MCF 10A (cell line): ENCODE measurements at places on chromosomes 5 and 9.

DNA sequence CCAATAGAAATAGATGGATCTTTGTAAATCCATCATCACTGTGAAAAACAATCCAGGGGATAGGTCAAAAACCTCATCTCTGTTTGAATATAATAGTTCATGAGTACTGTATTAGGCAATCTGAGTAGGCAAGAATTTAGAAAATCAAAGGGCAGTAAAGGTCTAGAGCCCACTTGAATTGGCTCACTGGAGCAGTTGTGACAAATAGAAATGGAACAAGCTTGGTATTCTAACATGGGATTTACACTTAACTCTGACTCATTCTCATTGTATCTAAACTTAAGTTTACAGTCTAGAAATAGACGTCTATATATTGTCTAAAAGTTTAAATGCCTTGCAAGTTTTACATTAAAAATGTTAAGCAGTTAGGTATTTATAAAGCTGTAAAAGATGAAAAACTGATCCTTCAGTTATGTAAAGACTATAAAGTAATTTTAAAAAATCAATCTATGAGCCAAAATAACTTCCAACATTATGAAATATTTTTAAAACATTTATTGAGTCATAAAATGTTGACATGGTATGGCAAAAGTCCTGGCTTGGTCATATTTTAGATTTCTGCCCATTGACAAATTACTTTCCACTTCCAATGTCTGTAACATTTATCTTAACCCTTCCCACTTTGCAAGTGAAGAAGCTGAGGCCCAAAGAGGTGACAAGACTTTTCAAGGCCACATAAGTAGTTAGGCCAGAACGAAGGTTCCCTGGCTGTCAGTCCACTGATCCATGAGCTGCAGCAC lies 203.7 kb upstream of the NREP start:
- peak; percentile 54 for DNase-seq
- H3K4me1 ChIP-seq = peaks cover 7% of the 10 kb centered on the region
- H3K27me3 ChIP-seq = no peaks in the 10 kb centered on the region
- H3K27ac ChIP-seq = no peak overlapping the region
- H3K36me3 ChIP-seq = no peaks in the 10 kb centered on the region
- H3K4me3 ChIP-seq = no peak overlapping the region

GRCh38 chr5:157162919-157163510 lies 3.0 kb downstream of the GARIN3 start:
- no peak for DNase-seq
- no peaks in the 10 kb centered on the region for H3K36me3 ChIP-seq
- H3K27ac ChIP-seq = no peak overlapping the region
- H3K4me1 ChIP-seq = no peaks in the 10 kb centered on the region
- H3K27me3 ChIP-seq = peaks cover 15% of the 10 kb centered on the region
- H3K4me3 ChIP-seq = no peak overlapping the region

DNA sequence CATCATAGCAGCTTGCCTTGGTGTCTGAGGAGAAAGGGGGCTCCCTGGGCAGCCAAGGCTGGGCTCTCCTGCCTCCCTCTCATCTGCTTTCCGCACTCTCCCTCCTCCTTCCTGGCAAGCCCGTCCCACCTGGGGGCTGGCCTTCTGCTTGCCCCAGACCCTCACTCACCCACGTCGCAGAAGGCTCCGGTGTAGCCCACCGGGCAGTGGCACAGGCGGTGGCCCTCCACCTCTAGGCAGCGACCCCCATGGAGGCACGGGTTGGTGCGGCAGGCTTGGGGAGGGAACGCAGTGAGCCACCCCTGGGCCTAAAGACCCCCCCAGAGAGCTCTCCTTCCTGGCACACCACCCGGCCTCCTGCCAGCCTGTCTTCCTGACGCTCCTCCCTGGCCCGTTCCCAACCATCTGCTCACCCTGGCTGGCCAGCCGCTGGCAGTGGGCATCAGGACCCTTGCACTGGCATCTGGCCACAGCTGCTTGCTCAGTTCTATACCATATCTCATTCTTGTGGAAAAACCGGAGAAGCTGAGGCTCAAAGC lies 4.2 kb upstream of the PFN3 start:
- peaks cover 13% of the 10 kb centered on the region for H3K36me3 ChIP-seq
- H3K4me3 ChIP-seq = peak overlapping the region; percentile 87
- H3K27ac ChIP-seq = peak overlapping the region; percentile 85

DNA sequence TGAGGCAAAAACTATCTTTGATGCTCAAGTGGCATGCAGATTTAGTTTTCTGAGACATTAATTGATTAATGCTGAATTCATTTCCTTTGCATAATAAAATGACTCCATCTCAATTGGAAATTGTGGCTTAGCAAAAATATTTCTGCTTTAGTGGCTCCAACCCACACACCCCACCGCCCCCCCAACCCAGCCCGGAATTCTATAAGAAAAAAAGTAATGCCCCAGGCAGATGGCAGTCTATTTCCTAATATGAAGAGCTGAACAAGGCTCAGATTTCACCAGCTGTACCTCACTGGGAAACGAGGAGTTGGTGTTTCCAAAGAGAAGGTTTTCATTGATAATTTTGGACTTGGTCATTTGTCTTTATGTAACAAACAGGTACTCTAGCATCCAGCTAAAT lies 182.1 kb downstream of the FBN2 start:
- H3K4me1 ChIP-seq = no peaks in the 10 kb centered on the region
- no peak overlapping the region for H3K4me3 ChIP-seq
- H3K27ac ChIP-seq = no peak overlapping the region
- H3K36me3 ChIP-seq = peaks cover 26% of the 10 kb centered on the region

DNA sequence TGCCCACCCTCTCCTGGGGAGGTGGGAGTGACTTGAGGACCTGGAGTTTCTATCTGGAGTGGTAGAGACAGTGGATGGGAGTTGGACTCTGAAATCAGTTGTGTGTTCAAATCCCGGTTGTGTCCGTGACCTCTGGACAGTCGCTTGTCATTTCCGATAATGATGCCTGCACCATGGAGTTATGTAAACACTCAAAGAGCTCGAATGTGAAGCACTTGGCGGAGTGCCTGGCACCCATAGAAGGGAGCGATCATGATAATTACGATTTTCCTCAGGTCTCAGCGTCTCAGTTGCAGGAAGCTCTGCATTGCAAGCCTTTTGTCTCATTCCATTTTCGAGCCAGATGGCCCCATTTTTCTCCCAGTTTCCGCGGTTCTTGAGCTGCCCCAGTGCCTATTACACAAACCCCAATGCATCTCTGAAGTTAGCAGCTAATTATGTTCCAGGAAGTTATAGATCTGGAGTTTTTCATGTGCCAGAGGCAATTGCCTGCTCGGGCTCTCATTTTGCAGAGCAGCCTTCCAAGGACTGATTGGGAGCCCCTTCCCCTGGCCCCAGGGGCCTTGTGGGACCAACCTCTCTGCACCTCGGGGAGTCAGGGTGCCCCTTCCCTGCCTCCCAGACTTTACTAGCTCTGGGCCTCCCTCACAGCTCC lies 175.5 kb upstream of the MVB12B start:
- no peak for DNase-seq
- no peak overlapping the region for H3K4me3 ChIP-seq
- H3K36me3 ChIP-seq = no peaks in the 10 kb centered on the region
- peaks cover 2% of the 10 kb centered on the region for H3K4me1 ChIP-seq
- no peak overlapping the region for H3K27ac ChIP-seq
- peaks cover 58% of the 10 kb centered on the region for H3K27me3 ChIP-seq

DNA sequence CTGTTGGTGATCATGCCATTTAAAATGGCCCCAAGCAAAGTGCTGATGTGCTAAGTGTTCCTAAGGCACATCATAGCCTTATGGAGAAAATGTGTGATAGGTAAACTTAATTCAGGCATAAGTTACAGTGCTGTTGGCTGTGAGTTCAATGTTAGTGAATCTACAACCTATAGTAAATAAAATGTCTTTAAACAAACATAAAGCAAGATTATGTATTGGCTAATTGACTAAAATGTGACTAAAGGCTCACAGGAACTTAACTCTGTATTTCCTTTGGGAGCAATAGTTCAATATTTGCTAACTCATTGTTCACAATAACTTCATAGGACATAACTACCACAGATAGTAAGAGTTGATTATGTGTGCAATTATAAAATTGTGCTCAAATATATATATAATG lies 49.4 kb upstream of the LRRC19 start:
- peaks cover 34% of the 10 kb centered on the region for H3K36me3 ChIP-seq
- H3K4me3 ChIP-seq = no peak overlapping the region
- DNase-seq = no peak
- no peaks in the 10 kb centered on the region for H3K27me3 ChIP-seq

- no peaks in the 10 kb centered on the region for H3K36me3 ChIP-seq
- H3K27ac ChIP-seq = no peak overlapping the region
- no peak overlapping the region for H3K4me3 ChIP-seq
- peaks cover under 1% of the 10 kb centered on the region for H3K4me1 ChIP-seq
- no peak for DNase-seq
These were observed 44.7 kb downstream of the FAM240B start for GRCh38 chr9:38675211-38675610.

GRCh38 chr9:14788846-14789245 lies 66.3 kb upstream of the CER1 start:
- H3K27ac ChIP-seq = no peak overlapping the region
- DNase-seq = no peak
- no peak overlapping the region for H3K4me3 ChIP-seq
- no peaks in the 10 kb centered on the region for H3K4me1 ChIP-seq
- H3K36me3 ChIP-seq = no peaks in the 10 kb centered on the region
- peaks cover 60% of the 10 kb centered on the region for H3K27me3 ChIP-seq

DNA sequence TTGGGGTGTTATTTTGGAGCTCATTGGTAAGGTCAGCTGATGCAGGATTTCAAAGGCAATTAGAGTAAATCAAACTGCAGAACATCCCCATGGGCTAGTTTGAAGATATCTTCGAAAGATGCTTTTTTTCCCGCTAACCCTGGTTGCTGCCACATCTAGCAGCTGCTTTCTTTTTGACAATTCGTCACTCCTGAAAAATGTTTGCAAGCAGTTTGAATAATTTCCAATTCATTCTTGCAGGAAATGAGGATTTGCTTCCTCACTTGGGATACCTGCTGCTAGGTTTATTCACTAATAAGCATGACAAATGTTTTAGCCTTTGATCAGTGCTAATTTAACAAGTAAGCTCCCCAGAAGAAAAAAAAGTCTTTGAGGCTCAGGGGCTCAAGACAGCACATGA lies 649.6 kb upstream of the RORB start:
- no peaks in the 10 kb centered on the region for H3K4me1 ChIP-seq
- H3K36me3 ChIP-seq = no peaks in the 10 kb centered on the region
- no peak overlapping the region for H3K4me3 ChIP-seq
- no peak overlapping the region for H3K27ac ChIP-seq
- no peak for DNase-seq
- peaks cover 53% of the 10 kb centered on the region for H3K27me3 ChIP-seq

GRCh38 chr5:31416547-31416946 lies 115.3 kb downstream of the DROSHA start:
- DNase-seq = no peak
- H3K36me3 ChIP-seq = peaks cover 12% of the 10 kb centered on the region
- H3K4me1 ChIP-seq = peaks cover 24% of the 10 kb centered on the region
- no peaks in the 10 kb centered on the region for H3K27me3 ChIP-seq

DNA sequence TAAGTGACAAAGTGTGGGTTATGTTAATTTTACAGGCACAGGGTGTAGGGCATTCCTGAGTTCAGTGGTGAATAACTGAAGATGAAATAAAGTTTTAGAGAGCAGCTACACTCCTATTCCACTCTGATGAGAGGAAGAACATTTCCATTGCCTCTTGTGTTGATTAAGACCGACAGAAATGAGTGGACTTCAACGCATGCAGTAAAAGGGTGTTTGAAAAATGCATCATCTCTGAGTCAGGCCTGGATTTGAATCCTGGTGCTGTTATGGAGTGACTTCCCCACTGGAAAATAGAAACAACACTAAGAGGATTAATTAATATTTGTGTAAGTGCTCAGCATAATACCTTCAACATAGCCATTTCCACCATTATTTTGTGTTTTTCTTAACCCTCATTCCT lies 86.3 kb downstream of the PRR16 start:
- no peak overlapping the region for H3K4me3 ChIP-seq
- DNase-seq = no peak
- H3K27me3 ChIP-seq = no peaks in the 10 kb centered on the region
- peaks cover 18% of the 10 kb centered on the region for H3K4me1 ChIP-seq
- no peaks in the 10 kb centered on the region for H3K36me3 ChIP-seq
- H3K27ac ChIP-seq = peak overlapping the region; percentile 5
